Effector memory CD4-positive, alpha-beta T cell (primary cell): ENCODE measurements at places on chromosomes 6 and 20.

DNA sequence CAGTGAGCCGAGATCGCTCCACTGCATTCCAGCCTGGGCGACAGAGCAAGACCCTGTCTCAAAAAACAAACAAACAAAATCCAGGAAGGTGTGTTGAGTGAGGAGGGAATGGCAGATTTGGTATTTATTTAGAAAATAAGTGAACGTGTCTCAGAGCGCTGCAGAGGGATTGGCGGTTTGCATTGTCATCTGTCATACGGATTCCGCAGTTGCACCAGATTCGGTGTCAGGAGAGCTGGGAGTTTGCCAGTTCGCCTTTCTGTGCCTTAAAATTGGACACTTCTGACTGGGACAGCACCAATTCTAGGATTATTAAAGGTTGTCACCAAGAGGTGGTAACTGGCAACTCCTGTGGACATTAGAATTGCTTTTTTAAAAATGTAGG is 912 bp downstream of the SNRNP48 start:
- no peak for DNase-seq

DNA sequence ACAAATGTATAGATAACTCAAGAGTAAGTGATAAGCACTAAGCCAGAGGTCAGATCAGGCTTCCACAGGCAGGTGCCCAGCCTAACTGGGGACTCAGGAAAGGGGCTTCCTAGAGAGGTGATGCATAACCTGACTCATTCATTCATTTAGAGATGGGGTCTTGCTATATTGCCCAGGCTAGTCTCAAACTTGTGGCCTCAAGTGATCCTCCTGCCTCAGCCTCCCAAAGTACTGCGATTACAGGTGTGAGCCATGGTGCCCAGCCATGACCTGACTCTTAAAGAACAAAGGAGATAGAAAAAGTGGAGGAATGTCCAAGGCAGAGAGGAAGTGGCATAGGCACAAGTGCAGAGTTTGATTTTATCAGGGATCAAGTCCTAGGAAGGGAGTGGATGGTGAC is 41.9 kb downstream of the GJA10 start:
- no peak for DNase-seq

DNA sequence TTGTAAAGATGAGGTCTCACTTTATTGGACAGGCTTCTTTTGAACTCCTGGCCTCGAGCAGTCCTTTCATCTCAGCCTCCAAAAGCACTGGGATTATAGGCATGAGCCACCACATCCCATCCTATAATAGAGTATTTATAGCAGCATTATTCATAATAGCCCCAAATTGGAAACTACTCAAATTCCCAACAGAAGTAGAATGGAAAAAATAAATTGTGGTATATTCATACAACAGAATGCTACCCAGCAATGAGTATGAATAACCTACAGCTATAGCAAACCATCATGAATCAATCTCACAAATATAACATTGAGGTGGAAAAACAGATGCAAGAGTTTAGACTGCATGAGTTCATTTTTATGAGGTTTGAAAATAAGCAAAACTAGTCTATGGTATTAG is 84.8 kb upstream of the BTBD3 start:
- no peak for DNase-seq

- no peak for DNase-seq
Measured at GRCh38 chr6:109379711-109380110, 2.6 kb downstream of the CD164 start.

- no peak for DNase-seq
Measured at GRCh38 chr6:140370976-140371870, 996.8 kb upstream of the CITED2 start.

- no peak for DNase-seq
Measured at GRCh38 chr6:21582651-21583050, 10.9 kb upstream of the SOX4 start.

- DNase-seq: no peak
Measured at GRCh38 chr6:136522636-136523035, 27.6 kb downstream of the MAP7 start.

GRCh38 chr20:38645980-38646858 is 44.6 kb downstream of the ARHGAP40 start:
- DNase-seq: peak; percentile 80

- no peak for DNase-seq
Measured at GRCh38 chr6:88666901-88667300, 296.5 kb downstream of the RNGTT start.

- DNase-seq: no peak
Measured at GRCh38 chr6:87257565-87257964, 64.8 kb upstream of the SMIM8 start.

DNA sequence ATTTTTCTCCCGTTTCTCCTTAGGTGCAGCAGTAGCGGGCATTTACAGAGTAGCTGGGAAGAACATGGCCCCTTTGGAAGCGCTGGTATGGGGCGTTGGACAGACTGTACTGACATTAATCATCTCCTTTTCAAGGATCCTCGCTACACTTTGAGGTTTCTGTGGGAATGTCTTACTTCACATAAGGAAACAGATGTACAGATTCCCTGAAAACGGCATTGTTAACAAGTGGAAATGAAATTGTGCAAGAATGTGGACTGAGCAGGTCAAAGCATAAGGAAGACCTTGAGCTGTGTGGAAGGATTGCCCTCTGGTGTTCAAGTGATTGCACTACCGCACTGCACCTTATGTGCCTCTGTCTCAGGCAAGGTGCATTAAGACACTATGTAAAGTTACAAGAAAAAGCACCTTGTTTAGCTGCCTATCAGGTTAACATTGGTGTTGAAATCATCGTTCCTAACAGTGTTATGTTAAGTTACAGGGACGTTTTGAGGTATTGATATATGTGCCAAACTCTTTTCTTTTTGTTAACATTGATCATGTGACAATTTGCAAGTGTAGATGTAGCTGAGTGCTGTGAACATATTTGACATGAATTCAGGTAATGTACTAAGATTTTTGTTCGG is 38.0 kb downstream of the TMEM170B start:
- DNase-seq: no peak

DNA sequence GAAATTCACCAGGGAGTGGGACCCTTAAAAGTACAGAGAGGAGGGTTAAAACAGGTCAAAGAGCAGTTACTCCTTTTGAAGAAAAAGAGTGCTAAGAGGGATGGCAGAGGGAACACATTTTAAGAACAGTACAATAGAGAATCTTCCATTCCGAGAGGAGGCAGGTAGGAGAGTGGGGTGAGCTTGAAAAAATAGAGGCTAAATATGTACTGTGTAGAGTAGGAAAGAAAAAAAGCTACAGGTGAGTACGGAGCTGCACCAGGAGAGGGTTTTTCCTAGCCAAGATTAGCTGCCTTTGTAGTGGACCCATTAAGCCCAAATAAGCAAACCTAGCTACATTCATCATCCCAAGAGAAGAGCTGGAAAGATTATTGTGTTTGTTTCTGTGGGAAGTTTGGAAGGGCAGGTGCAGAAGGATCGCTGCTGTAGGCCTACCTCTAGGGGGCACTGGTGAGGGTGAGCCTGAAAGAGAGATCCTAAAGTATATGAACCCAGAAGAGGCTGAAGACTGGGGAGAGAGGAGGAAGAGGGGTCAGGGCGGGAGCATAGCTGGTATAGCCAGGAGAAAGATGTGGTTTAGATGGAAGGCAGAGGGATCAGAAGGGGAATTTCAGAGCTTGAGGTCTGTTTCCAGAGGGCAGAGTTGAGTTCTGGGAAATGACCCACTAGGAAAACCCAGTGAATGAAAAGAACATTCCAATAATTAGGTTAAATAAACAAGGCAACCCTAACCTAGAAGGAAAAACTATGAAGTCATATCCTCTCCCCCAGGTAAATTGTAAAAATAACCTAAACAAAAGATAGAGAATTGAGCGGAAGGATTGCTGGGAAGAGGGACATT is 50.2 kb upstream of the HINT3 start:
- DNase-seq: no peak

GRCh38 chr6:61951586-61951985 is 334.4 kb downstream of the KHDRBS2 start:
- DNase-seq: no peak

GRCh38 chr20:63286781-63287696 is 5.9 kb upstream of the COL20A1 start:
- DNase-seq: no peak

DNA sequence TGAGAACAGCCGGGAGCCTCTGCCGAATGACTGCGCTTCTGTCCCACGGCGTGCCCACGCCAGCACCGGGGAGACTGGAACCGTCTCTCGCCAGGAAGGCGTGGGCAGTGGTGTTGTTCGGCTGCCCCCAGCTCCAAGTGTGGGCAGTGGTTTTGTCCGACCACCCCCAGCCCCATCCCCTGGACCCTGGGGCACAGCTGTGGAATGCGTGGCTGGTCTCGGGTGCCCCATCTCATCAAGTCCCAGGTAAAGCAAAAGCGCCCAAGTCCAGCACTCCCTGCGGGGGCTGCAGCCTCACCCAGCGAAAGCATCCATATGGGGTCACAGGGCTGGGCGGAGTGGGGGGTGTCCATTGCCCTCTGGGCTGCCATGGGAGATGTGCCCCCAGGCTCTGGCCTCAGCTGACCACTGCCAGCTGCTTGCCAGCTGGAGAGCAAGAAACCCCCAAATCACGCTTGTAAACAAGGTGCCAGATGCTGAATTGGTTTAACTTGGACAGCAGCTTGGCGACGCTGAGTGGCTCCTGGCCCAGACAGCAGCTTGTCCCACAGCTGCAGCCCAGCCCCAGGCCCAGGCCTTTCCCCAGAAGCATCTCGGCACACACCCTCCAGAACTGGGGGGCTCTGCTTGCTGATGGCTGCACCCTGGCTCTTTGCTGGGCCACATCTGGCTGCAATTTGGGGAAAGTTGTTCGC is 4.5 kb downstream of the CABLES2 start:
- DNase-seq: no peak

DNA sequence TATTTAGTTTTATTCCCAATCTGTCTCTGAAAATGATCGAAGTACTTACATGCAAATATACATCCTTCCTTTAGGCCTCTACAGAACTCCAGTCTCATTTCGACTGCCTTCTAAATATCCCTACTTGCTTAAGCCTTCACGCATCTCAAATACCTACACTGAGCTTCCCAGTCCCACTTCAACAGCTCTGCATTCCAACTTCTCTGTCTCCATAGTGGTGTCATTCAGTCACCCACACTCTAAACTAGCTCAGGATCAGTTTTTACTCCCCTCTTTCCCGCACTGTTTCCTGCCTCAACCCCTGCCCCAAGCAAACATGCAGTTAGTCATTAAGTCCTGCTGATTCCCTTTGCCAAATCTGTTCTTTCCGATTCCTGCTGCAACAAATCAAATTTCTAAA is 91.8 kb upstream of the PREP start:
- no peak for DNase-seq

- no peak for DNase-seq
Measured at GRCh38 chr6:72048080-72048479, 161.7 kb downstream of the RIMS1 start.

DNA sequence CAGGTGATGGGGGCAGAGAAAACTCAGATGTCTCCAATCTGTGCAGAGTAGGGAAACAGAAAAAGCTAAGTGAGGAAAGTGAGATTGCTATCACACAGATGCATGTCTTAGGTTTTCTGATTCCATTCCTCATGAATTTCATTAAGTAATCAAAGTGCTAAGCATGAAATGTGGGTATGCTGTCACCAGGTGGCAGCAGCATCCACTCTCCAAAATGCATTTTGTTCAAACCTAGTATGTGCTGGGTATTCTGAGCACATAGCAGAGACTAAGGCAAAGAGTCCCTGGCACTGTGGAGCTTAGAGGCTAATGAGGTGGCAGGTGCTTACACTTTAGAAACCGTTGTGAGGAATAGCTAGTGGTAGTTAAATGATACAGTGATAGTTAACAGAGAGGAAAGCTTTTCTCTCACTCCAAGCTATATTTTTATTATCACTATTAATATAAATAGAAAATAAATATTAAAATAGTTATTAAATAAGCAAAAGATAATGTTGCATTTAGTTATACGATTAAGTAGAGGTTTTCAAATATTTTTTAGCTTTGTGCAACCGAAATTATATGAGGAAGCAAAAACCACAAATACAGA is 179.5 kb downstream of the CDH26 start:
- DNase-seq: no peak

GRCh38 chr20:62834967-62835730 is 18.3 kb downstream of the COL9A3 start:
- DNase-seq: no peak

- DNase-seq: no peak
Measured at GRCh38 chr6:4320860-4321259, 185.5 kb upstream of the ECI2 start.

DNA sequence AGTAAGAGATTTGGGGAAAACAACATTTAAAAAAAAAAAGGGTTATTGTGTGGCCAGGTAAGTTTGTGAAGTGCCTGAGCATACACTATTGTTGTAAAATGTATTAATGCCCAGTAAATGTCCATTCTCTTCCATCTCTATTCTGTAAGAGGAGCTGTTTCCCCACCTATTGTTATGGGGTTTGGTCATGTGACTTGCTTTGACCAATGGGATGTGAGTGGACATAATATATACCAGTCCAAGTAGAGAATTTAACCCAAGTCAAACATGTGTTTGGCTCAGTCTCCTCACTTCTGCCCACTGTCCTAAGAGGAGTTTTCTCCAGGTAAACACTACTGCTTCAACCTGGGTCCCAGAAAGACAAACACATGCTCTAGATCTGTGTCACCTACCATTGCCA is 377.1 kb downstream of the FOXA2 start:
- no peak for DNase-seq

- DNase-seq: no peak
Measured at GRCh38 chr6:2777249-2777648, 12.1 kb downstream of the WRNIP1 start.

GRCh38 chr20:51352791-51353190 is 189.7 kb downstream of the NFATC2 start:
- no peak for DNase-seq

- no peak for DNase-seq
Measured at GRCh38 chr20:12166053-12166717, 248.5 kb downstream of the BTBD3 start.

- DNase-seq: no peak
Measured at GRCh38 chr6:142846459-142846831, 98.5 kb downstream of the HIVEP2 start.

DNA sequence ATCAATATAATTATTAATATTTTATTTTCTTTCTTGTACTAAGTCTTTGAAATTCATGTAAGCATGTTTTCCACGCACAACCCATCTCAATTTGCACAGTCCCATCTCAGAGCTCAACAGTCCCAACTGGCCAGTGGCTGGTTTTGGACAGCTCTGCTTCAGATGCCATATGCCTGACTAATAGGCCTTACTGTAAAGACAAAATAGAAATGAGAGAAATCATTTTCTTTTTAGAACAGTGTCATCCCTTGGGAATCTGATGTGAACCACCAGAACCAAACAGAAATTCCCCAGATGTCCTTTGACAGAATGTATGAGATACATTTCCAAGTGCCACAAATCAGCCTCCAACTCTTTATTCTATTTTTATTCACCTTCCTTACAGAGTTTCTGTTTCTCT is 338.9 kb downstream of the ESR1 start:
- DNase-seq: no peak

DNA sequence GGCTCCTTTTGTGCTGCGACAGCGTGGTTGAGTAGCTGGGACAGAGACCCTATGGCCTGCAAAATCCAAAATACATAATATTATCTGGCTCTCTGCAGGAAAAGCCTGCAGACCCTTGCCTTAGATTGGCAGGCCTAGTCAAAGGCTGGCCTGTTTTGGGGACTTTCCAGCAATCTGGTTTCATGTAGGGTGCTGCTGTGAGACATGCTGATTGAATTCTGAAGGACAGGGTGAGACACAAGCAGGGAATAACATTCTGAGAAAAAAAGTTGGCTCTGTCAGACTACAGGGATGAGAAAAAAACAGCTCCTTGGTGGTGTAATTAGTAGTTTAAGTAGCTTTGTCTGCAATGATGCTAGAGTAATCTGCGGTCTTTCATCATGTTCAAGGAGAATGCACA is 402.7 kb upstream of the AGPAT4 start:
- no peak for DNase-seq
